ENCODE measurements at places on chromosomes 2 and 18.

DNA sequence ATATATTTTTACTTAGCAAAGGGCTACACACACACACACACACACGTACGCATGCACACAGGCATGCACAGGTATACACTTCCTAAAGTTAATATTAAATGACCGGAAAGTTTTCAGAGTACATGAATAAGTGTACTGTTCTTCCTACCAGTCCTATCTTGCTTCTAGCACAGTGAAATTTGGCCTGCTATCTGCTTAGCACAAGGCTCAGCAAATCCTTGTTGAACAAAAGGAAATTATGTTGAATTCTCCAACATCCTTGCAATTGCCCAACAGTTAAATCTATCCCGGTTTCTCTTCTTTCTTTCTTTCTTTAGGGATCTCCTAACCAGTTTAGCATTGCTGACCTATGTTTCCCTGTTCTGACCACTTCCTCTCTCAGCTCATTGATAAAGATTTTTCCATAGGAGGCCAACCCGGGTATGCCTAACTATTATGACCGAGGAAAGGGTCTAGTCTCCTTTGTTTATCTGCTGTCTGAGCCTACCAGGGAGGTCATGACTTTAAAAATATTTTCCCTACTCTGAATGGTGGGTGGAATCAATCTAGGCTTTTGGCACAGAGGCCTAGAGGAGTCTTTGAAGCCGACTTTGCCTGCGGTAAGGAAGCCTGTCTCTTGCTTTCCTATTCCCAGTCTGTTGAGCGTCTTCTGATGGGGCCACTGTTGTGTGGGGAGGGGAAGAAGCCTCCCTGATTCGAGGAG lies 400.7 kb downstream of the HRH4 start:
- no peak for DNase-seq

DNA sequence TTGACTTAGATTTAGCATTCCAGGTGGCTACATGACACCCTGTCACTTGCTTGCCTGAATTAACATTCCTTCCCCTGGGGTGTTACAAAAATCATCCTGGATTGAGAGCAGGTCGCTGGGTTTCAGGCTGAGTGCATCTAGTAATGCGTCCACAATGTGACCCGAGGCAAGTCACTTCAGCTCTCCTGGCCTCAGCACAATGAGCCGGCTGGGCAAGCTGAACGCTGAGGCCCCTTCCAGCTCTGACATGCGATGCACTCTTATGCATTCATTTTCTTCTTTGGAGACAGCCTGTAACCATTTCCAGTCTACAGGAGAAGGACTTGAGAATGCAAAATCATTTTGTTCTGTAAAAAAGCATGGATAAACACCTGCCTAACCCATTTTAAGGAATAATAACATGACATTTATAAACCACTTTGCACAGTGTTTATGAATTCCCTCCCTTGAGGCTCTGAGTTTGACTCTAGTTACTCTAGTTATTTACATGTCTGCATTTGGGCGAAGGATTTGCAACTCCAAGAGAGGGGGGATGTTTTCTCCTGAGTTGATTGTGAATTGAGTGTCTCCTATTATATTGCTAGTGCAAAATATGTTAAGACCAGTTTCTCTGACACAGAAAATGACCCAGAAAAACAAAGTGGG lies 63.0 kb upstream of the CPO start:
- no peak for DNase-seq

- no peak for DNase-seq
Measured at GRCh38 chr2:145752091-145752806, 1232.3 kb upstream of the ZEB2 start.

GRCh38 chr2:157364257-157364974 lies 38.8 kb upstream of the ERMN start:
- DNase-seq: no peak

DNA sequence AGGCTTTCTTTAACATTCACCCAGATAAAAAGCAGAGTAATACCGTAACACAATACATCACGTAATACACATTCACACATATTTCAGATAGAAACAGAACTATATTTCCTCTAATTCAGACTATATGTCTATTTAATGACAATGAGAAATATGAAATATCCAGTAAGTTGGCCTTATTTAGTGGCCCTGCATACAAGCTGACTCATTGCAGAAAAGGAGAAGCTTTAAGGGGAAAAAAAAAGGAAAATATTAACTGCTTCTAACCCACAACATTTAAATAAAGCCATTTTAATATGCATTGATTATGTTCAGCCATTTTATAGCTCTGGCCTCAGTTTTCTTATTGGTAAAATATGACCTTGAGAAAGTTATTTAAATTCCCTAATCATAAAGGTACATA lies 94.8 kb downstream of the PPP1R1C start:
- no peak for DNase-seq

DNA sequence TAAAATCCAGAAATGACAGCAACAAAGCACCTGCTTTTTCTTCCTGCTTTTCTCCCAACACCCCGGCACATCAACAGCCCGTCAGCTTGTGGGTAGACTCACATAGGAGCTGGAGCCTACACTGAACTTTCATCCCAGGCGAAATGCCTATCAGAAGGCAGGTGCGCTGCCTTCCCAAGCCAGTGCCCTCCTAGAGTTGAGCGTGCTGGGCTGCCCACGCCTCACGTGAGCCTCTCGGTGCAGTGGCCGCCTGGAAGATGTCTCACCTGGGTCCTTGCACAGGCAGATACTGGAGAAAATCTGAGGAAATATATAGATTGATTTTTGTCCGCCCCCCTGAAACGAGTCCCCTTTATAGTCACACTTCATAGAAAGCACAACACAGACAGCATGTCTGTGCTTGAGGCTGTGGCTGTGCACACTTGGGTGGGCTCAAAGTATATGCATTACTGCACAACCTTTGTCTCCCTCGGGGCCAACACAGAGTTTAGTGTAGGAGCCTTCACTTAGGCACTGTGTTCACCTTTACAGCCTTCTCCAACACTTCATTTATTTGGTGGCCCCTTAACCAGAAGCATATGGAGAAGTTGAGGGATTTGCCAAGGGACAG lies 112.5 kb downstream of the SMAD7 start:
- no peak for DNase-seq

DNA sequence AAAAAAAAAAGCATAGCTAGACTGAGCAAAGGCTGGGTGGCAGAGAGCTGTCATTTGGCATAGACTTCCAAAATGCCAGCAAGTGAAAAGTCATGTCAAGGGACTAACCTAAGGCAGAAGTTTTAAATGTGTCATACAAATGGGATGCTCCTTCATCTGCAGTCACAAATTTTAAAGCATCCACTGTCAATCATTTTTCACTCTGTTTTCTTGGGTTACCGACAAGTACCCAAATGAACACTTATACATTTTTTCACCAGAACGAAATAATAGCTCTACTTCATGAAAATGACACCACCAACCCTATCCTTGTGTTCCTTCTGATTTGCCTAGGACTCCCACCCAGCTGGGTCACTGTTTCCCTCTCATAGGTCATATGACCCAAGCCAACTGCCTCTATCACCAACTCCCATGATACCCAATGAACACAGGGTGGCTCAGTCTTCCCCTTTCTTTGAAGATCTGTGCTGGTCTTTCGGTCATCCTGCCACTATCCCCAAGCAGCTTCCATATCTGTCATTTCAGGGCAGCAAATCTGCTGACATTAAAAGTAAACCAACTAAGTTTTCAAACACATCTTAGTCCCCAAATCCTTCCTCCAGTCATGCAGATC lies 21.5 kb downstream of the KLF7 start:
- no peak for DNase-seq

GRCh38 chr2:127052057-127052770 lies 54.7 kb downstream of the BIN1 start:
- no peak for DNase-seq

GRCh38 chr18:75081486-75081885 lies 127.5 kb downstream of the PTGR3 start:
- DNase-seq: no peak

GRCh38 chr2:207887500-207887899 lies 117.8 kb upstream of the FZD5 start:
- DNase-seq: no peak

DNA sequence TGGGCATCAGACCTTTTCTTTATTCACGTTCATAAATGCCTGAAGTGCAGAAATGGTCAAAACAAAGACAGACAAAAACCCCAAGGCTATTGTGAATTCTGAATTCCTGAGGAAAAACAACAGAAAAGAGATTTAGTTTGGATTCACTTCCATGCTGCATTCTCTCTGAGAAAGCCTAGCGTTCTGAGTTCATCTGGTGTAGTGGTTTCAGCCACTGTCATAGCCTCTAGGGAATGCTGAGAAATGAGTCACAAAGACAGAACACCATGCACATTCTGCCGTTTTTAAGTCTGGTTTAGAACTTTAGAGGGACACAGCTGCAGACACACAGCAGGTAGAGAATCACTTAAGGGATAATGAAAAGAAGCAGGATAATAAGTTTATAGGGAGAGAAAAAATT lies 93.8 kb downstream of the LRP1B start:
- DNase-seq: no peak

DNA sequence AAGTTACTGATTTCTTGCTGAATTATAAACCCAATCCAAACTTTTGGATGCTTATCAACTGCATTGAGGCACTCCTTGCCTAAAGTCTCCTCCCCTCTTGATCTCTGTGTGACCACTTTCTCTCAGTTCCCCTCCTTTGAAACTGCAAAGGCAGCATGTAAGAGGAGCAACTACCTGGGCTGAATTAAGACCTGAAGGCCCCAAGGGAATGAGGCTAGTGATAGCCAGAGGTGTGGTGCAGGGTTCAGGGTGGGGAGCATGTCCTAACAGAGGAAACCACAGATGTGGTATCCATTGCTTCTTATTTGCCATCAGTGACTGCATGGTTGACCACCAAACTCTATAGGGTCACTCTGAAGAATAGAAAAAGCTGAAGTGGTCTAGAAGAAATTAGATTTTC lies 557.9 kb downstream of the TNS1 start:
- DNase-seq: no peak

- DNase-seq: no peak
Measured at GRCh38 chr2:216562696-216563435, 64.2 kb downstream of the RPL37A start.

GRCh38 chr2:199543606-199544172 lies 86.0 kb upstream of the SATB2 start:
- no peak for DNase-seq

DNA sequence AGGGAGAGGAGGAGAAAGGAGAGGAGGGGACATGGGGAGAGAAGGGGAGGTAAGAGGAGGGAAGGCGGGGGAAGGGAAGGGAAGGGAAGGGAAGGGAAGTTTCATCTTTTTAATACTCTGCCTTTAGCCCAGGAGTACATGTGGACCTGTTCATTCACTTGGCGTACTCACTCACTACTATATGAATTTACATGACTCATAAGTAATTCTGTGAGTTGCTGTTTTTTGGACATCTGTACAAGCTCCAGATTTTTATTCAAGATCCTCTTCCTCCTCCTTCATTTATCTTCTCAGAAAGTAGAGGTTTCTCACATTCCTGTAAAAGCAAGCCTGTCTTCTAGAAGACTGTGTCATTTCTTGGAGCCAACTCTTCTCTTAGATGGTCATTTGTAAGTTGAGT lies 84.6 kb downstream of the RDH14 start:
- no peak for DNase-seq

GRCh38 chr18:77650799-77651385 lies 401.2 kb downstream of the GALR1 start:
- DNase-seq: peak; percentile 45

DNA sequence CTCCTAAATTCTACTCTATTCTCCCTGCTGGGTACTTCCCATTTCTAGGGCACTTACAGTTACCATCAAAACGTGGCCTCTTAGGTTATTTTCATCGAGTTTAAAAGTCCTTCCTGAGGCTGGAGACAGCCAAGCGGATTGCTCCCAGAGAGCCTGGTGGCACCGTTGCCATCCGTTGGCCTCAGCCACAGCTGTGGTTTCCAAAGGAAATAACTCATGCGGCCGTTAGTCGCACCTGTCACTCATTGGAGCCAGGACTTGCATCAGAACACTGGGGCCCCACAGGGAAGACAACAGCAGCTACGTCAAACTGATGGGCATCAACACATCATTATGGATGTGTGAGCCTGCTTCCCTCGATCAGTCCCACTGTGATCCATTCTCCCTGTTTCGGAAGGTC lies 453.4 kb downstream of the BCL11A start:
- no peak for DNase-seq
